ENCODE measurements at places on chromosomes 1 and 21.

- no peak for DNase-seq
Measured at GRCh38 chr1:100458661-100459357, 79.1 kb upstream of the GPR88 start.

GRCh38 chr1:229003233-229004031, 267.5 kb upstream of the RAB4A start:
- DNase-seq: no peak

DNA sequence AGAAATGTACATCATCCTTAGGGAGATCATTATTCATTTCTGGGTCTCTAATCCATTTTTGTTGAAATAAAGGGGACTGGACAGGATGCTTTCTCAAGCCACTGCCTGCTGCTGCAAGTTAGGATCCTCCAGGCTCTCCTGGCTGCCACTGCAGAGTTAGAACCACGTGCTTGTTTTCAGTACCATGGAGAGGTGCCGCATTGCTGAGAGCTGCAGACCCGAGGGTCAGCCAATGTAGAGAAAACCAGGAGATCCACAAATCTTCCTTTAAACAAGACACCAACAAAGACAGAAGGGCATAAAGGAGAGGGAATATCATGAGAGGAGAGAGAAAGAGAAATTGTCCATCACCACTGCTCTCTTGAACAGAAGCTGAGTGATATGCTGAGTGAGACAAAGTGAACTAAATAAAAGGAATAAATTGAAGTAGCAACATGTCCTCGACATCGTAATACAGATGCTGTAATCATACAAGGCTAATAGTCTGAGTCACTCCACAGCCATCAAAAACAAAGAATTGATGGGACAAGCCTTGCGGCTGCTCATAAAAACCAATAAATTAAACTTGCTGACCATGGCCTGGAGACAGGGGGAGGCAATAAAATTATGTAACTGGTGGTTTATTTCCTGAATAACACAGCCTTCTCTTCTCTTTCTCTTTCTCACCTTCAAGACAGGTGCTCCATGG, 255.7 kb downstream of the OMA1 start:
- no peak for DNase-seq

- DNase-seq: no peak
Measured at GRCh38 chr1:38134294-38134755, 87.7 kb upstream of the POU3F1 start.

DNA sequence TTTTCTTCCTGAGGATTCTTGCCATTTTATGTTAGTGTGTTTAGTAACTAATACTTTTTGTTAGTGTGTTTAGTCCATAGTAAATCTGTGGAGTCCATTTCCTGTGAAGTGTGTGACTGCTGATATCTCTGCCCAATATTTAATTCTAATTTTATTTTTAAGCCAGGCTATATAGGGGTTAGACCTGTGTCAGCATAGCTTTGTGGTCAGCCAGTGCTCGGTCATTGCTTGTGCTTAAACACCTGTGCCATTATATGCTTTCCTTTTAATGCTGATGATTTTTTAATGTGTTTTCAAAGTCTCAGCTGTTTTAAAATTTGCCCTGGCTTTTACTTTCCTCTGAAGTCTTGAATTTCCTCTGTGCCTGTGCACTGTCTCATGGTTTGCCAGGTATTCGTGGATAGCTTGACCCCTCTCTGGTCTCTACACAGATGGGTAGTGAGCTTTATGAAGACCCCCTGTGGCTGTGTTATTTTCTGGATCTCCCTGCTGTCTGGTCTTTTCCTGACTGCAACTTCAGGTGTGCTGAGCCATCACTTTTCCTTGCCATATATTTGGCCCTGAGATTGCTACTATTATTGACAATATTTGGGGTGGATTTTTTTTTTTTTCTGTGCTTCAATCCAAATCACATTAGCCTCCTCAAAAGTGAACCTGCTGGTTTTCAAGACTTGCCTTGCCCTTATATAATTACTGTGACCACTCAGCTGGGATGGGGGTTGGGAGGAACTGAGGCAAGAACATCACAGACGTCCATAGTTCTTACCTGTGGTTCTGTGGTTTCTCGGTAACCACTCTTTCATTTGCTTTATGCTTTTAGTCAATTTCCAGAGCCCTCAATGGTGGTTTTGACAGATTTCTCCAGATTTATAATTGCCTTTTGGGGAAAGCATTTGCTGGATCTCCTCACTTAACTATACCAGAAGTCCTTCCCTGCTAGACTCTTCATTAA, 59.6 kb downstream of the RPS6KC1 start:
- DNase-seq: no peak

DNA sequence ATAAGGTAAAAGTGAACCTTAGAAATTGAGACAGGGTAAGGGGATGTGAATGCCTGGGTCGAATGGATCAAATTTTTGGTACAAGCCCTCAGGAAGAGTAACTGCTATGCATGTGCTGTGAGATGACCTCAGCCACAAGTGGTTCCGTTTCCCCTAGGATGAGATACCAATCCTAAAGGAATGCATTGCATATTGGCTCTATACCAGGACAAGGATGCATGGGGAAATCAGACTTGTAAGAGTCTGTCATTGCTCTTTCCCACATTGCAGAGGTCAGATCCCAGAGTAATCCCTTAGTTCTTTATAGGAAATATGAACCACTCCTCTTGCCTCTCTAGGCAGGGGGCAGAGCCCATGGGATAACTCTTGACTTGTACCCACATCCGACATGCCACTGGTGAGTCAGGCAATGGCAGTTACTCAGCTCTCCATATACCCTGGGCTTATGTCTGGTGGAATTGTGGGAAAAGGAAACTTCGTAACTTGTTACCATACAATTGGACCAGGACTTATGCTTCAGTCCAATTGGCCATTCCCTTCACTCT, 428.3 kb upstream of the ZRANB2 start:
- no peak for DNase-seq

DNA sequence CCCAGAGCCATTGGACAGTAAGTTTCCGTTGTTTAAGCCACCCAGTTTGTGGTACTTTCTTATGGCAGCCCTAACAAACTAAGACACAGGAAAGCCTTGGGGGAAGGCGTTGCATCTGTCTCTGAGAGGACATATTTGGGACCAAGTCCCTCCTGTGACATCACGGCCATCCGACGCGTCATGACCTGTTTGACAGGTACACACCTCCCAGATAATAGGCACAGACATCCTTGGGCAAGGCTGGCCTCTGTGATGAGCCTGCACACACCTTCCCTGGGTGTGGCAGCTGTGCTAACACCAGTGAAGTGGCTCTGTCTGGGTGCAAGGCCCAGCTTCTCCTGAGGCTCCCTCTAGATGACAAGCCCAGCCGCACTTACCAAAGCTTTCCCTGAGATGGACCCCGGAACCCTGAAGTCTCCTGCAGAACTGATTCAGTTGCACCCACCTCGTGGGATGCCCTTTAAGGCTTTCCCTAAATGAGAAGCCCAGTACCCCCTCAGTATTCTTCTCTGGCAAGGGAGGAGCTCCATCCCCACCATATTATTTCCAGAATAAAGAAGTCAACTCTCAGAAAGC, 136.5 kb downstream of the ZSCAN20 start:
- no peak for DNase-seq

GRCh38 chr21:45932922-45933502, 48.6 kb upstream of the COL6A1 start:
- DNase-seq: no peak

DNA sequence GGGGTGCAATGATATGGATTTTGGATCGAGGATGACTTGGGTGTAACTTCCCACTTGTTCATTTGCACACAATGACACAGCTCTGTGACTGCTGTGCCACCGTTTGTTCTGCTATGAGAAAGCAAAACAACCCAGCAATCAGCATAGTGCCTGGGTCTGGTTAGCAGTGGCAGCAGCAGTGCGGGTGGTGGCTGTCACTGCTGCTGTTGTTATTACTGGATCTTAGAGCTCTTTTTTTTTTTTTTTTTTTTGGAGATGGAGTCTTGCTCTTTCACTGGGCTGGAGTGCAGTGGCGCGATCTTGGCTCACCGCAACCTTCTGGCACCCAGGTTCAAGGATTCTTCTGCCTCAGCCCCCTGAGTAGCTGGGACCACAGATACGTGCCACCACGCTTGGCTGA, 56.9 kb downstream of the TBCE start:
- no peak for DNase-seq

- no peak for DNase-seq
Measured at GRCh38 chr1:197696372-197696771, 78.9 kb downstream of the DENND1B start.

DNA sequence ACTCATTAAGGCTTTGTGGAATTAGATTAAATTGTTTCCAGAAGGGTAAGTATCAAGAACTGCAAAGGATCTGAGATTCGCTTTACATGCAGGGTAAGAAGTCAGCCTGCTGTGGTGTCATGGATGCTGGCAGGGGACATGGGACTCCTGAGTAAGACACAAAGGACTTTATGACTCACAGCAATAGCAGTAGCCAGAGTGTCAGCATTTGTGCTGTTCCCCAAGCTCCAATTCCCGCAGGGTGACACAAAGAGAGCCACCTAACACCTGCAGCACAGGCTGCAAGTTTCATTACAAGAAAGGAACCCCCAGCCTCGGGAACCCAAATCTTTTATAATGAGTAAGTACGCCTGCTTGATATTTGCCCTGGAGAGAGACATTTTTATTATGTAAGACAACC, 298.1 kb upstream of the POU3F1 start:
- DNase-seq: no peak

GRCh38 chr1:88394958-88395357, 289.1 kb upstream of the PKN2 start:
- DNase-seq: no peak

- no peak for DNase-seq
Measured at GRCh38 chr1:10245674-10246073, 35.3 kb downstream of the KIF1B start.

GRCh38 chr1:162139211-162139610, 69.7 kb downstream of the NOS1AP start:
- no peak for DNase-seq

DNA sequence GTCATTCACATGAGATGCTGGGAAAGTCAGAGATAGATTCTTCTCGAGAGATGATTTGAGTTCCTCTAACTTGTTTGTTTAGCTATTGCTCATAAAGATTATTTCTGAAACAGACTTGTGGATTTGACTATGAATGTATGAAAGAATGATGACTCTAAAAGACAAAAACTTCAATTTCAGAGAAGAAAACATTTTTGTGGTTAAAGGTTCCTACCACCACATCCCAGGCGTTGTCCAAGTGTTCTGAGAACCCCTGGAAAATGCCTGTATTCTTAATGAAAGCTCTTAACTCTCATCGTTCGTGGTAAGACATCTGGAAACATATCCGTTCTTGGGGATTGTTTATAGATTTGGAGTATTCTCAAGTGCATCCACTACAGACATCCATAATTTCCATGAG, 228.7 kb downstream of the BARHL2 start:
- no peak for DNase-seq

DNA sequence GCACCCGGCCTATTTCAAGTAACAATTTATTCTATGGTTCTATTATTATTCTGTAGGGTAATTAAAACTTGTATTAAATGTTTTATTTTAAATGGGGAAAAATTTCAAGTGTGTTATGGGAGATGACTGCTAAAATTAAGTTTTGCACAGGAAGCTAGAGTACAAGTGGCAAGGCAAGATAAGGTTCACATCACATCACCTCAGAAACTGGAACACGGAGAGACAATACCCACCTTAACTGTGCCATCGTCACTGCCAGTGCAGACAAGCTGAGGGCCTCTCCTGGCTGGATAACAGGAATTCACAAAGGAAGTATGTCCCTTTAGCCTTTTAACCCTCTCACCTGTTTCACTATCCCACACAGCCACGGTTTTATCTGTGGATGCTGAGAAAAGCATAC, 7.6 kb downstream of the SNRNP40 start:
- DNase-seq: no peak

Data from CD4-positive, alpha-beta T cell treated with Interleukin-6 at 100 ng/mL for 8 hours (primary cell).